ENCODE measurements at places on chromosomes 5 and 9.

- no peak for DNase-seq
These were observed 641.6 kb downstream of the LRRC70 start for GRCh38 chr5:63220244-63220643.

DNA sequence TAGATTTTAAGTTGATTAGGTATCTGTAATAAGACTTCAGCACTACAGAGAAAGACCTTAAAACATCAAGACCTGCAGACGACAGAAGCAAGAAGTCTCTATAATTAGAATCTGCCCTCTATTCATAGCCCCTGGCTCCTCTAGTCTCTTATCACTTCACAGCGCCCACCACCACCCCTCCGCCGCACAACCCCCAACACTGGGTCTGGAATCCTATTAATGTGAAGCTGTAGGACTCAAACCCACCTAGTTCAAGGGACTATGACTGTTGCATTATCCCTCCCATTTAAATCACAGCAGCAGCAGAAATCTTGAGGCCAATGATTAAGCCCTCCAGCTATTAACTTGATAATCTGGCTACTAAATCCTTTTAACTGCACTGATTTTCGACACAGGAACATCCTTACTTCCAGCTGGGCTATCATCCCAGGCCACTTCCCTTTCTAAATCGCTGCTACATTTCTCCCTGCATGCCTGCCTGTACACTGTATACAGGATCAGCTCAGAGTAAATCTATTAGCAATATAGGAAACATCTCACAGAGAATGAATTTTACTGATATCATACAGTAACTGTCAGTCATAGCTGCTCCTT is 159.5 kb upstream of the GRAMD2B start:
- no peak for DNase-seq

DNA sequence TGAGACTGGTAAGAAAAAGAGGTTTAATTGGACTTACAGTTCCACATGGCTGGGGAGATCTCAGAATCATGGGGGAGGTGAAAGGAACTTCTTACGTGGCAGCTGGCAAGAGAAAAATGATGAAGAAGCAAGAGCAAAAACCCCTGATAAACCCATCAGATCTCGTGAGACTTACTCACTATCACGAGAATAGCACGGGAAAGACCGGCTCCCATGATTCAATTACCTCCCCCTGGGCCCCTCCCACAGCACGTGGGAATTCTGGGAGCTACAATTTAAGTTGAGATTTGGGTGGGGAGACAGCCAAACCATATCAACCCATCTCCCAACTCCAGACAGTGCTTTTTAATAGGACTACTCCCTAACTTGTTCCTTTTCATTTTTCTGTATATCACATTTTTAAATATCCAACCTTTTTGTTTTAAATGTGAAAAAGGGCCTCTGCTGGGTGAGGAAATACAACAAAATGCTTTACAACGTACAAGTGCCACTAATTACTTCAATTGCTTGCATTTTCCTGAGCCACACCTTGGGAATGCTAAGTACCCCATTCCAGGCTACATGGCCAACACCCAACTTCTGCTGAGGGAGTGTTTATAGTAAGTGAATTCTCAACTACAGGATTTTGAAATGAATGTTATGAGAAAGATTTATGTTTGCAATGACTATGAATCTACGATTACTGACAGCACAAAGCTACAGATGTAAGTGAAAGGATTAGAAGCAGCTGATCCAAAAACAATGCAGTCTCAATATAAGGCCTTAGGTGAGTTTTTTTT is 294.1 kb upstream of the CD180 start:
- no peak for DNase-seq

DNA sequence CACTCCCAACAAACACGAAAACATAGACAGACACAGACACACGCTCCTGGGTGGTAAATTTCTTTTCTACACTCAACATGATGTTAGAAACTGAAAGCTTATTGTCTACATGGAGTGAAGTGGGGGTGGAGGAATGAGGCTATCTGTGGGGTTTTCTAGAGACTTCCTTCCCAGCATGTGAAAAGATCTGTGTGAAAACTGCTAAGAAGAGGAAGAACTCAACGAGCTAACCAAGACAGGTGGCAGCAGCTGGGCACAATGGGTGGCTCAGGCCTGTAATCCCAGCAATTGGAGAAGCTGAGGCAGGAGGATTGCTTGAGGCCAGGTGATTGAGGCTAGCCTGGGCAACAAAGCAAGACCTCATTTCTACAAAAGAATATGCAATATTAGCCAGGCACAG is 7.6 kb downstream of the FYB1 start:
- DNase-seq = no peak

GRCh38 chr9:35697486-35697885 is 7.8 kb upstream of the TPM2 start:
- DNase-seq = no peak

GRCh38 chr5:55868846-55869245 is 17.7 kb downstream of the IL31RA start:
- no peak for DNase-seq

DNA sequence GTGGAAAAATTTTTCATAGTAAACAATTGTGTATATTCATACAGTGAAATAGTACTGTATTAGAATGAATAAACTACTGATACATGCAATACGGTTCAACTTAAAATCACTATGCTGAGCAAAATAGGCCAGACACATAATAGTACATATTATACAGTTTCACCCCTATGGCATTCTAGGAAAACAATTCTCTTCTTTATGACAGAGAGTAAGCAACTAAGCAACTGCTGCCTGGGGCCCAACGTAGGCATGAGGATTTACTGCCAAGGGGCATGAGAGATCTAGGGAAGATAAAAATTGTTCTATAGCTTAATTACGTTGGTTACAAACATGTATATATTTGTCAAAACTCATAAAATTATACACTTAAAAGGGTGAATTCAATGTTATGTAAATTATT is 180.2 kb downstream of the DRD1 start:
- no peak for DNase-seq

DNA sequence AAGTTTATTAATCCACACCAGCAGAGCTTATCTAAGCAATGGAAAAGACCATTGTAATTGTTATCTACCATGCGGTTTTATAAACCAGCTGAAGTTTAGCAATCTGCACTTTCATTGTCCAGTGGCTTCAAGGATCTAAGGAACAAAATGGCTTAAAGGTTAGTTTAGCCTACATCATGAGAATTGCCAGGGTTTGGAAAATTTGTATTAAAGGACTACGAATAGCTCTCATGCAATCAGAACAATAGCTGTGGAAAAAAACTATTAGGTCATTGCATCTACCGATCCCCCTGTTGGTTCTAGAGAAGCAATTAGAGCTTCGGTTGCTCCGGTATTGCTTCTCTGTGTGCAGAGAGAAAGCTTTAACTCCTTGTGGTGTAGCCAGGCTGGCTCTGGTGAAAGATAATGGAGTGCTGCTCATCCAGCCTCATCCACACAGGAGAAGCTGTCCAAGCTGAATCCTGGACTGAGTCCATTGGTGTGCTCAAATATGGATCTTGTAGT is 86.3 kb upstream of the SLC12A2 start:
- DNase-seq = no peak

- DNase-seq = no peak
These were observed 135.5 kb downstream of the SEC61B start for GRCh38 chr9:99357575-99357974.

GRCh38 chr5:170642066-170642735 is 138.4 kb downstream of the KCNIP1 start:
- DNase-seq = no peak

DNA sequence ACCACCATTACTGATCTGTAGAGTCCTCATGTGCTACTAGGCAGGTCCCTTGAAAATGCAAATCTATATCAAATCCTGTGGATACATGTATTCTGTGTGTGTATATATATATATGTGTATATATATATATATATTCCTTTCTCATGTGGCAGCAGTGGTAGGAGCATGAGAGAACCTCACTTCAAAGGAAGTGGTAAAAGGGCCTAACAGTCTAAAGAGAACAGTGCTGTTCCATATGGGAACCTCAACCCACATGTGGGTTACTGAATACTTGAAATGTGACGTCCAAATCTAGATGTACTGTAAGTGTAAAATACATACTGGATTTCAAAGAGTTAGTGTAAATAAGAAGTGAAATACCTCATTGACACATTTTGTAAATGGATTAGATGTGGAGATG is 5.4 kb downstream of the SLC46A2 start:
- no peak for DNase-seq

DNA sequence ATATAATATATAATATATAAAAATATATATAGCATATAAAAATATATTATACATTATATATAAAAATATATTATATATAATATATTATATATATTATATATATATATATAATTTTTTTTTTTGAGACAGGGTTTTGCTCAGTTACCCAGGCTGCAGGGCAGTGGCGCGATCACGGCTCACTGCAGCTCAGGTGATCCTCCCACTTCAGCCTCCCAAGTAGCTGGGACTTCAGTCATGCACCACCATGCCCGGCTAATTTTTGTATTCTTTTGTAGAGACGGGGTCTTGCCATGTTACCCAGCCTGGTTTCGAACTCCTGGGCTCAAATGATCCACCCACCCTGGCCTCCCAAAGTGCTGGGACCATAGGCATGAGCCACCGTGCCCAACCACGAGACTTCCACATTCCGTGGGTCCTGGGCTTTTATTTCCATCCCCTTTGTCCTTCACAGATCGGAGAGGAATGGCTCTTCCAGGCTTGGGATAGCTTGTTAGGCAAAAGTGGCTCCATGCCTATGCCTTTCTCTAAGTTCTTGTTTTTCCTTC is 62.0 kb upstream of the IER5L start:
- no peak for DNase-seq

DNA sequence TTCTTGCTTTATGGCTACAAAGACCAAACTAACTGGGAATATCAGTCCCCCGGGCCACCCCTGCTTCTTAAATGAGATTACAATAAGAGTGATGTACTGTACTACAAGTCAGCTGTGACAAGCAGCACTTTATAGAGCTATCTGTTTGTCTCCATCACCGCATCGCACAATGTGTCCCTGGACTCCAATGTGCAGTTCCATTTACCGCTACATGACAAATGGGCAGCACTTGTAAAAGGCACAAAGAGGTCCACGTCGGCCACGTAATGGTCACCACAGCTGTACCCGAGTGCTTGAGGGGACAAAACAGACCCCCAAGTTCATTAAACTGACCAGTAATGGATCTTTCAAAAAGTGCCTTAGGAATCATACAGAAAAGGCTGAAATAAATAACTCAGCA is 54.1 kb downstream of the PSMB7 start:
- DNase-seq = no peak

GRCh38 chr9:16637218-16637617 is 233.3 kb downstream of the BNC2 start:
- no peak for DNase-seq

DNA sequence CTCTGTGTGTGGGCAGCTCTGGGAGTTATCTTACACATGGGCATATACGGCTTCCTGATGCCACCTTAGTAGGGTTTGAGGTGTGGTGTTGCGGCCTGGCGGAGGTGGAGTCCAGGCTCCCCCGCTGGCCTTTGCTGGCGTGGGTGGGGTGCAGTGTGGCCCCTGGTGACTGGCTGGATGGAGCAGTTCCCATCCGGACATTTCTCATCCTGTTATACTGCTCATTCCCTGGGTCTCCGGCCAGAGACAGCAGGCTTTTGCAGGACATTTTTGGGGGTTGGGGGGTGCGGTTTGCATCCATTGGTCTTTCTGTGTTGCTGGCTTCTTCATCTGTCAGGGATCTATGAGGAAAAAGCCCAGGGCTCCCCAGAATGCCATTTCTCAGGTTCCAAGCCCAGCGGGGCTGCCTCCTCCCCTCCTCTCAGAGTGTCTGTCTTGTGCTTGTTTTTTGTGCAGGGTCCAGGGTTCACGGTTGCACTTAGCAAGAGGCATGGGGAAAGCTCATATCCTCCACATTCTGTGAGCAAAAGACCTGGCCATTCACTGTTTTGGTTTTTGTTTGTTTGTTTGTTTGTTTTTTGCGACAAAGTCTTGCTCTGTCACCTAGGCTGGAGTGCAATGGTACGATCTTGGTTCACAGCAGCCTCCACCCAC is 22.3 kb downstream of the NDUFS6 start:
- no peak for DNase-seq

GRCh38 chr5:84411832-84412605 is 27.3 kb upstream of the EDIL3 start:
- DNase-seq = no peak

DNA sequence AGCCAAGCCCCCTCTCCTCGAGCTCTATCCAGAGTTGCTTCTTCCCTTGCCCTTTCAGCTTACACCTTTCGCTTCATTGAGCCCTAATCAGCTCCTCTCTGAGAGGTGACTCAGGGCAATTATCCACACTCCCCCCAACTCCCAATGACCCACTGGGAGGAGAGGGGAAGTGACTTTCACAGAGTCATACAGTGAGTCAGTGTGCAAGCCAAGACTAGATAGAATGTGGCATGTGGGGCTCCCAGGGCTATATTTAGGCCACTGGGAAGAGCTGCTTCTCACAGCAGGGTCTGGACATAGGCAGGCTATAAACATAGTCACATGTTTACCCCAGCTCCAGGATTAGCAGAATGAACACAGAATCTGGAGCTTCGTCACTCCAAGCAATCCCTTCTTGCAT is 57.4 kb downstream of the NRG2 start:
- no peak for DNase-seq

- DNase-seq = no peak
These were observed 136.1 kb upstream of the RUSC2 start for GRCh38 chr9:35353731-35354365.

- no peak for DNase-seq
These were observed 120.5 kb upstream of the NEK6 start for GRCh38 chr9:124137009-124137943.

- no peak for DNase-seq
These were observed 26.4 kb upstream of the NSMF start for GRCh38 chr9:137485343-137486140.

DNA sequence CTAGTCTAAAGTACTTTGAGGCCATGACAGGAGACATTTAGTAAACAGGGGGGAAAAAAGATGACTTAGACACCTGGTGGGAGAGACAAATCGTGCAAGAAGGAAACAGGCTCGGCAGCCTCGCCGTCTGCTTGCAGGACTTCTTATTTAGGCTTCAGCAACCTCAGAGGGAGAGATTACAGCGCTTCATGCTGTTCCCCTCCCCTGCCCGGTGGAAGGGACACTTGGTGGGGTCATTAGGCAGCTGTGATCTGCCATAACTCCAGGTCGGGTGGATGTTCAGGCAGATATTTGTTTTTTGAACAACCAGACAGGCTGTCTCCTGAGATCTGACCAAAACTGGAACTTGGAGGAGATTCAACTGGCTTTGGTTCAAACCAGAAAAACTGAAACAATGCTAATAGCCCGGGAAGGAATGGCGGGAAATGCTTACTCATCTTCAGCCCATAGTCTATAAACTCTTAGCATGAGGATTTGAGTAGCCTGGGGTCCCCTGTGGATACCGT is 38.1 kb upstream of the CD180 start:
- no peak for DNase-seq

- no peak for DNase-seq
These were observed 682.3 kb downstream of the BRINP1 start for GRCh38 chr9:118686959-118687358.

DNA sequence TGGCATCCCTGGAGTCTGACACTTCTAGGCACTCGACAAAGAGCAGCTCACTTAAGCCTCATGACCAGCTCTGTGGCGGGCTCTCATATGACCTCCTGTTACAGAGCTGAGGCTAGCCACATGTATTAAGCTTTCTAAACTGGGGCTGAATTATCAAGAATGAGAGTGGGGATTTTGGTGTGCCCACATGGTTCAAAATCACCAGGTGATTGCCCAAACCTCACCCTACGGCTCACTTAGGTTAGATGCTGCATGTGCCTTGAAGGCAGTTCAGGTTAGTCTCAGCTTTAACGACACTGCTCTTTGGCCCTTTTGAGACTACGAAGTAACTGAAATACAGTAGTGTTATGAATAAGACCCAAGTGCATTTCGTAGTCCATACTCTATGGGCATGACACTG is 39.4 kb upstream of the SMIM32 start:
- no peak for DNase-seq

GRCh38 chr9:90593646-90594045 is 49.0 kb downstream of the DIRAS2 start:
- DNase-seq = no peak
